NCI-H187 treated with DMSO at 0.1 percent for 48 hours (cell line): ENCODE measurements at places on chromosomes 13 and 19.
A peak's percentile ranks its signal among the peaks of the same experiment; 100 is the strongest.

DNA sequence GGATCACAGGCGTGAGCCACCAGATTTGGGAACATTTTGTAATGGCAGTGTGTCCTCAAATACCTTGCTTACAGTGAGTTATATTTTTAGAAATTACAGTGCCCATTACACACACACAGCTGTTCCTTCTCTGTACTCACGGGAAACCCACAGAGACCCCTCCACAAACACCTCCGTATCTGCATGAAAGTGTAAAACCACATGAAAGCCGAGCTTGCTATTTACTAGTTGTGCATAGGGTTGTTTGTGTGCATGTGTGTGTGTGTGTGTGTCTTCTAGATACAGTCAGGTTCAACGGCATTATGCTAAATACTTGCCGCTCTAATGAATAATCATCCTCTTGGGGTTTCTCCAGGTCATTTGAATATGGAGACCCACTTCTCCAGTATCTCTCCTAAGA is 22.3 kb upstream of the LILRA2 start:
- no peak for DNase-seq

DNA sequence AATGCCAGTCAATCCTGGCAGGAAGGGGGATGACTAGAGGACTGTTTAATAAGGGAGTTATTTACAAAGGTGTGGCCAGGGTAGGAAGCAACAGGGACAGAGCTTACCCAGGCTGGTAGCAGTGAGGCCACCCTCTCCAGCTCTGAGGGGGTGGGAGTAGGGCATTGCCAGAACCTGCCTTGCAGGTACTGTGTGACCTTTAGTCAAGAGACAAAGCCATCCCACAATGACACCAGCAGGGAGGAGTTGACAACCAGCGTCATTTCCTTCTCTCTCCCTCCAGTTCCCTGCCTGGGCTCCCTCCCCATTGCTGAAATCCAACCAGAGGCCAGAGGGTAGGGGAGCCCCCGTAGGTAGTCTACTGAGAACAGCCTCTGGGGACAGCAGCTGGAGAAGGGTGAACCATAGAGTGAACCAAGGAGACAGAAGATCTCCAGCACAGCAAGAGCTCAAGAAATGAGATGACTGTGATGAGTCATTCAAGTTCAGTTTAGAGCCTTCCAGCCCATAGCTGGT is 33.3 kb upstream of the SPATA13 start:
- DNase-seq = no peak

- peak; percentile 51 for DNase-seq
Measured at GRCh38 chr13:70310396-70311119, 202.3 kb upstream of the KLHL1 start.

GRCh38 chr13:78033509-78033908 is 114.9 kb upstream of the EDNRB start:
- DNase-seq = no peak

GRCh38 chr13:107730813-107731212 is 484.5 kb downstream of the LIG4 start:
- DNase-seq = no peak
